Neural crest cell (in vitro differentiated cells): ENCODE measurements at places on chromosomes 4 and X. TPM values are rescaled to one million over a fixed set of nuclear protein-coding genes. Genes with fewer than 3 reads are reported as not detected.
A peak's percentile ranks its signal among the peaks of the same experiment; 100 is the strongest.

- DNase-seq, result no peak
Observed at GRCh38 chr4:154067786-154068185, 278.9 kb upstream of the SFRP2 start.

DNA sequence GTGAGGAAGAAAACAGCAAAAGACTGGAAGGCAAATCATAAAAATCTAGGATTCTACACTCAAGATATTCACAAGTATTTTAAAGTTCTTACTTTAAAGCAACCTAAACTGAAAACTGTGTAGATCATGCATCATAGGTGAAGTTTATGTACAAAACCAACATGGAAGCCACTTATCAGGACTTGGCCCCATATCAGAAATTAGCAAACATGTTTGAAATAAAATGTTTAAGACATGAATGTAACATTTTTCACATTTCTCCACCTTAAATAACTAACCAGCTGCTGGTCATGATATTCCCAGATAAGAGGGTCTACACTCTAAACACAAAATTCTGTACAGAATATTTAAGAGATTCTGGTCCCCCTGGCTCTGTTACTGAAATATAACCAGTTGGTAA, 38.5 kb downstream of the APBB2 start:
- DNase-seq, result no peak

DNA sequence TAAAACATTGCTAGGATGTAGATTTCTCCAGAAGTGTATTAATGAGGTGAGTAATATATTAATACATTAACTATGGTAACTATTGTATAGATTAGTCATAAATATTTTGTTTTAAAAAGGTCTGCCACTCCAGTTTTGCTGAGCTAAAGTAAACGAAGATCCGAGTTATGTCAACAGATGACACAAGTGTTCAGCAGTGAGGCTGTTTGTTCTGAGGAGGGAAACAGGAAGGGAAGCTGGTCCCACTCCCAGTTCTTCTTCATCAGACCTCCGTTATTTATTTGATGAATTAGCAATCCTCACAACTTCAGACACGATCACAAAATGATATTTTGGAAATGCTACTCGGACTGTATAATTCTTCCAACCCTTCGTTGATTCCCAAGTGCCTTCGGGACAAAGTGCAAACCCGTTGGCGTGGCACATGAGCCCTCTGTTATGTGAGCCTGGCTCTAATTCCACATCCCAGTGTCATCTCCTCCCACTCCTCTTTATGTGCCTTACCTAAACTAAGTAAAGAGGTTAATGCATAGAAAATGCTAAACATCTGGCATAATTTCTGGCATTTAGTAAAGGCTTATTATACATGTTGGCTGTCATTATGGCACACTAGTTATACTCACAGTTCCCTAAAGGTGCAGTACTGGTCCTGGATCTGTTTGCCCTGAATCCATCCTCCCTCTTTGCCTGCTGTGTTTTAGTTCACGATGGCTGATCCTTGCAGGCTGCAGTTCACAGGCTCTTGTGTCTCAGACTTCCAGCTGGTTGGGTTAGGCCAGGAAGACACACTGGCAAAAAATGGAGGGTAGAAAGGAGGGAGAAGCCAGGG, 190.6 kb upstream of the LNX1 start:
- no peak for DNase-seq

- DNase-seq, result no peak
Observed at GRCh38 chr4:87274803-87275202, 47.9 kb downstream of the HSD17B13 start.

GRCh38 chr4:12770351-12770750, 713.8 kb downstream of the RAB28 start:
- no peak for DNase-seq

- peak; percentile 85 for DNase-seq
Observed at GRCh38 chr4:157220371-157220881, at the start of gene GRIA2. Gene GRIA2 (plus strand): TSS chr4:157220728. CDS start chr4:157221043, 315 bp downstream.

The AMBN gene
- not detected in 2 replicates for total RNA-seq
